ENCODE measurements at places on chromosomes 2 and 18. TPM values are rescaled to one million over a fixed set of nuclear protein-coding genes. Genes with fewer than 3 reads are reported as not detected.

DNA sequence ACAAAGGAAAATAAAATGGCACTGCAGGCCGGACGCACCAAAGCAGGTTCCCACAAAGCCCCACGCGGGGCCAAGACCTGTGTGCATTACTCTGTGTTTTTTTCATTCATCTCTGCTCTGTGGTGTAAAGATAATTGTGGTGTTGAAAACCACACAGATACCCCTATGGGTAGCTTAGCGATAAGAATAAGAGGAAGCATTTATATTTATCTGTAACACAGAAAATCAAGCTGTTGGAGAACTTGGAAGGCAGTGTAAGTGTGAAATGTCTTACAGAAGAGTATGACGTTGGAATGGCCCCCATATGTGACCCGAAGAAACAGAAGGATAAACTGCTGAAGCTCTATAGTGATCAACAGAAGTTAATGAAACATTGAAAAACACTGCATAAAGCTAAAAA lies 20.3 kb upstream of the MARCO start:
- no peak for DNase-seq

DNA sequence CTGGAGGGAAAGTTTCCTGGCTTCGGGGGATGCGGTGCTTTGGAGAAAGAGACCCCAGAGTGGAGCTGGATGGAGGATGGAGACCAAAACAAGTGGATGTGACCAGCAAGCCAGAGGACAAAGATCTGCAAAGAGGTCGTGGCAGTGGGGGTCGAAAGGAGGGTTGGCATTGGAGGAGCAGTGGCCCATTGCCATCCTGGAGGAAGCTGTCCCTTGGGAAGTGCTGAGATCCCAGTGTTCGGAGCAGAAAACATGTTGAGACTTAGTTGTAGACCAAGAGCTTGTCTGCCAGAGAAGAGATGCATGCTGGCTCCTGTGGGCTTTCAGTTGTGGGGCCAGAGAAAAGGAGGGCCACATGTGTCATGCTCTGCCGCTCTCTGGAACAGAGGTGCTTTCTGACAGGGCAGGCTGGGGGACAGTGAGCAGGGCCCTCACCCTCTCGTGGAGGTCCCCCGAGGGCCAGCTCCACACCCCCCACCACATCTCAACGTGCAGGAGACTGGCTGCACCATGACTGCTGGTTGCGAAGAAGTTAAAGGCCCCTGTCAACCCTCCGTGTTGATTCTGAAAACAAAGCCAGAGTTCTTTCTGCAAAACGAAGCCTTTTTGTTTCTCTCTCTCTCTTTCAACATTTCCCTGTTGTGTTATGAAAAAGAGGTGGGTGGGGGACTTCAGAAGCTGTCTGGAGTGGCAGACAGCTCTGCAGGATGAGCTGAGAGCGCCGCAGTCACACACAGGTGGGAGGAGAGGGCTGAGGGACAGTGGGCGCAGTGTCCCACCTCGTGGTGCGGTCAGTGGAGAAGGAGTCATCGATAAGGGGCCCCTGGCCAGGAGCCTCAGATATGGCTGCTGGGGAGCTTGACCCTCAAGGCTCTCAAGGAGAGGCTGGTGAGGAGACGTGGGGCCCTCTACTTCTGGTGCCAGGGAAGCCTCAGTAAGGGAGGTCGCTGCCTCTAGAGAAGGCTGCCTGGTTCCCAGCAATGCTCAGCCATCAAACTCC lies 77.6 kb upstream of the BCL2L11 start:
- no peak for DNase-seq

Gene LRP1B
- total RNA-seq, result not detected

DNA sequence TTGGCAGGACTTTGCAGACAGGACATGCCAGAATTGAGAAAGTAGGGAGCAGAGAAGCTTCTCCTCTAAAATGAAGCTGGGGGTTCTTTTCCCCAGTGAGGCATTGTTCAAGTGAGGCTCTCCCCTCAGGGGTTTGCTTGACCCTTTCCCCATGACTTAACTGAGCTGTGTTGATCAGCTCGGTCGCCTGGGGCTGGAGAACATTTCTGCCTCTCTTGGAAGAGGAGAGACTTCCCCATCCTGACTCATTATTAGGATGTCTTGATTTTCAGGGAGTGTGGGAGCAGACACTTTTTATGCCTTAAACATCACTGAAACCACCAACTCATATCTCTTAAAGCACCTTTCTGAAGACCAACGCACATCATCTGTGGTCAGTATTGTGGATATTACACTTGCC lies 27.9 kb upstream of the GLI2 start:
- no peak for DNase-seq

GRCh38 chr2:3040496-3041140 lies 337.0 kb downstream of the EIPR1 start:
- no peak for DNase-seq

- DNase-seq, result no peak
These were observed 254.4 kb downstream of the TWIST2 start for GRCh38 chr2:239102266-239102665.

DNA sequence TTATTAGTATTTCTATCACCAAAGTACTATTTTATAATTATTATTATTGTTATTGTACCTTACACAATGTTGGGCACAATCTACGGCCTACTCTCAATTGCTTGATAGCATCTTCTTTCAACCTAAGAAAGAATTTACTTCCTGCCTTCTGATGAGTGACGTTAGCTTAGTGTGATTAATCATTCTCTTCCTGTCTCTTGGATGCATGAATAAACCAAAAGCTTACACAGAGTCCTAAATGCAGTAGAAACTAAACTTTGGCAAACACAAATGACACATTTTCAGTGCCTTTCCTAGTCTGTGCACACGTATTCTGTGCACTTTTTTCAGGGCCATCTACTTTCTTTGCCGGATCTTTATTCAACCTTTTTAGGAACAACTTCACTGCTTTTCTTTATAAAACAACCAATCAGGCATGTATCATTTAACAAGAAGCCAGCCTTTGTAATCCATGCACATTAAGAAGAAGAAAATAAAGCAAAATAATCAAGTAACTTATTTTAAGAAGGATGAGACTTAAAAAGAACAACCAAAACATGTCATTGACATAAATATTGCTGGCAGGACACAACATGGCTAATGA lies 19.1 kb downstream of the TRAK2 start:
- DNase-seq, result no peak

GRCh38 chr2:88090446-88091283 lies 23.0 kb downstream of the SMYD1 start:
- peak; percentile 59 for DNase-seq

Gene SMYD1
- total RNA-seq, result not detected

DNA sequence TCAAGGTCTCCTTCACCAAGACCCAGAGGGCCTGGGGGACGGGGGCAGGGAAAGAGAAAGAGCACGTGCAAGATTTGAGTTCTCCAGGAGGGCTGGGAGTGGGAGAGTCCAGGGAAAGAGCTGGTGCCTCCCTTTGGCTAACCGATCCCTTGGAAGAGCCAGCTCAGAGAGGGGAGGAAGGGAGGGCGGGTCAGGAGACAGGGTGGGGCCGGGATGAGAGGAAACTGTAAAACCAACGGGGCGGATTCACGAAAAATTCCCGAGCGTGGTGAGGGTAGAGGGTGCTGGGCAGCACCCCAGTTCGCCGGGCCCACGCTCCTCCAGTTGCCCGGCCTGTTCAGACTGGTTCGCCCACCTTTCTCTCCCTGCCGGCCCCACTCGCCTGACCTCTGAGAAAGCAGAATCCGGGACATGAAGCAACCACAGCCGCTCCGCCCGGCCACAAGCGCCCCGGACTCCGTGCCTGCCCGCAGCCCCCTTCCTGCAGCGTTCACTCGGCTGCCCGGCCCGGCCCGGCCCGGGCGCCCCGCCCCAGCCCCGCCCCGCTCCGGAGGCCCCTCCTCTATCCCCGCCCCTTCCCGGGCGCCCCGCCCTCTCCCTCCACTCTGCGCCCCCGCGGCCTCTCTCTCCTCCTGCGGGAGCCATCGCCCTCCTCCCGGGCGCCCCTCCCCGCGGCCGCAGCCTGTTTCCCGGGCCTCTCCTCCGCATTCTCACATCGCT lies 230.9 kb upstream of the SMAD2 start:
- DNase-seq, result peak; percentile 51

GRCh38 chr2:138507267-138507666 lies 5.7 kb downstream of the SPOPL start:
- DNase-seq, result no peak

- DNase-seq, result no peak
These were observed 17.7 kb downstream of the SPDYA start for GRCh38 chr2:28828382-28828781.

Data from activated T-cell treated with anti-CD3 and anti-CD28 coated beads, Interleukin-2, amount 50 U/mL, for 4 hours (primary cell).